ENCODE measurements at places on chromosomes 1 and 21. TPM values are rescaled to one million over a fixed set of nuclear protein-coding genes. Genes with fewer than 3 reads are reported as not detected.

CEP104 gene
- total RNA-seq = 23.2 TPM

LIPI gene
- total RNA-seq = not detected

SLC1A7 gene
- total RNA-seq = 0.28 TPM

GNPAT gene
- total RNA-seq = 25.3 TPM

MXRA8 gene
- 3.2 TPM for total RNA-seq

MYBPH gene
- total RNA-seq = 0.09 TPM

SV2A gene
- 0.51 TPM for total RNA-seq

CYP4A22 gene
- total RNA-seq = 18.3 TPM

LCE1D gene
- total RNA-seq = not detected

STIL gene
- 20.5 TPM for total RNA-seq

LCK gene
- 3.8 TPM for total RNA-seq

CLIC4 gene
- 36.1 TPM for total RNA-seq

SPRR2G gene
- total RNA-seq = not detected

MRAP gene
- total RNA-seq = 0.79 TPM

UBAP2L gene
- total RNA-seq = 34.2 TPM

THAP3 gene
- 8.7 TPM for total RNA-seq

ASTN1 gene
- 0.25 TPM for total RNA-seq

WNT4 gene
- total RNA-seq = under 0.01 TPM

SPOCD1 gene
- total RNA-seq = under 0.01 TPM

PRKAB2 gene
- total RNA-seq = 24.8 TPM

LCE3E gene
- total RNA-seq = not detected

CLEC20A gene
- total RNA-seq = 0.33 TPM

RPE65 gene
- total RNA-seq = not detected

EDN2 gene
- total RNA-seq = not detected

GNAT2 gene
- 0.09 TPM for total RNA-seq

SLAMF1 gene
- 0.09 TPM for total RNA-seq

CD5L gene
- total RNA-seq = 14.1 TPM

CYP4B1 gene
- not detected for total RNA-seq

NUAK2 gene
- 1.7 TPM for total RNA-seq

PERM1 gene
- under 0.01 TPM for total RNA-seq

CFAP107 gene
- not detected for total RNA-seq

KIF2C gene
- 26.7 TPM for total RNA-seq

OR6F1 gene
- not detected for total RNA-seq

RBM11 gene
- 0.19 TPM for total RNA-seq

OR6K3 gene
- not detected for total RNA-seq

ELOA gene
- total RNA-seq = 11.1 TPM

MTR gene
- total RNA-seq = 12.3 TPM

ESPN gene
- total RNA-seq = 61.5 TPM

HMCN1 gene
- total RNA-seq = 4.9 TPM

OR10Z1 gene
- total RNA-seq = not detected

FAM163A gene
- not detected for total RNA-seq

NEXN gene
- 2.3 TPM for total RNA-seq

SGIP1 gene
- 0.17 TPM for total RNA-seq

C1QB gene
- 112 TPM for total RNA-seq

CACNA1S gene
- total RNA-seq = under 0.01 TPM

FCER1A gene
- 3.5 TPM for total RNA-seq

TMPRSS15 gene
- total RNA-seq = not detected

TCHH gene
- total RNA-seq = 0.05 TPM

UMODL1 gene
- 0.08 TPM for total RNA-seq

KIF26B gene
- total RNA-seq = 1.7 TPM

RAB25 gene
- total RNA-seq = 1.0 TPM

SPAG17 gene
- 0.75 TPM for total RNA-seq

AIRE gene
- not detected for total RNA-seq

RGS18 gene
- 11.1 TPM for total RNA-seq

HSD3B2 gene
- 0.25 TPM for total RNA-seq

DCDC2B gene
- not detected for total RNA-seq
